Right forelimb (tissue), 1 donor: ENCODE measurements at places on chromosomes 6 and 20.

GRCh38 chr20:37265152-37265551, 3.5 kb upstream of the GHRH start:
- no peak for DNase-seq

DNA sequence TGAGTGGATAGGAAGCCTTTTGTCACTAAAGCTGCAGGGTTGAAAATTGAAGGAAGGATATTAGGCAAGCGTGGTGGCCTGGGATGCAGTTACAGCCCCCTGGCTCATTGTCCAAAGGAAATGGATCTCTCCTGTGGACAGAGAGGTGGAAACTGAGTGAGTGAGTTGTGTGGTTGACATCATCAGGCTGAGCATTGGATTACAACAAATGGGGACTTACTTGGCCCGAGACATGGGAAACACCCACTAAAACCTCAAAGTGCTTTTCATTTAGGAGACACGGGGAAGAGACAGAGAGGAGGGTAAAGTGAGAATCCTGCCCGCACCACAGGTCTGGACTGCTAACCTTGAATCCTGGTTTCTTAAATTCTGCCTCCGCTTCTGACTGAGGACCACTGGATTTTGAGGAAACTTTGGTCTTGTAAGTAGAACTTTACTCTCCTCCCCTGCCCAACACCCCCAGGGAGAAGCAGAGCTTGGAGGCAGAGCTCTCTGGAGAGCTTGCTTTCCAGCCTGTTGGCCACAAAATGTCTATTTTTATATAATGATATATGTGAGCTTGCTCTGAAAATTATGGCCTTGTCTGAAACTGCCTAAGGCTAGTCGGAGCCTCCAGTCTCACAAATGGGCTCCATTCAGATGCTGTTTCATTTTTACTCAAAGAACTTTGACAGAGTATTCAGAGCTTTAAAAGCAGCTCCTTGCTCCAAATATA, at the start of gene PKIG:
PKIG (plus strand) TSS at position 269 of the 715 bp plus-strand sequence. CDS start 31,978 bp downstream, outside the sequence.
- peak; percentile 73 for DNase-seq

DNA sequence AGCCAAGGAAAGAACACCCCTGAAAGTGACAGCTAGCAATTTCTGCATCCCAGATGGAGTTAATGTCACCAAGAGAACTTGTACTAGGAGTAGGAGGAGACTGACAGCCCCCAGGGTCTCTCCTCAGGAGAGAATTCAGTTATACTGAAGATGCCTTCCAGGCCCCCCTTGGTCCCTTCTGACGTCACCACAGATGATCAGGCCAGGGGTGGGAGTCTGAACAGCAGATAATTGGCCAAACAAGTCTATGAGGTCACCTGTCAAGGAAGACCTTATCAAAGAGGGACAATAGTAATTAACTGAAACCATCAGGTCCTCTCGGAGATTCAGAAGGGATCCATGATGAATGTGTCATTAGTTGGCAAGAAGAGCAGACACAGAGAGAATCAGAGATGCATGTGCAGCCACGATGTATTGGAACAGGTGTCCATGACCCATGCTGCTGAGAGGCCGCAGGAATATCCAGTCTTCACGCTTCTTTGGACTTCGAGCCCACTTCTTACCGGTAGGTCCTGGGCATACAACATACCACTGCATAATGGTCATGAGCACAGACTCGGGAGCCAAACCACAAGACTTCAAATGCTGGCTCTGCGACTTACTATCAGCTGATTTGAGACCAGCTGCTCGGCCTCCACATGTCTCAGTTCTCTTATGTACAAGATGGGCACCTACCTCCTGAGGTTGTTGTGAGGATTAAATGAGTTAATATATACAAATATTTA, 10.2 kb downstream of the TRIM10 start:
- DNase-seq, result no peak

DNA sequence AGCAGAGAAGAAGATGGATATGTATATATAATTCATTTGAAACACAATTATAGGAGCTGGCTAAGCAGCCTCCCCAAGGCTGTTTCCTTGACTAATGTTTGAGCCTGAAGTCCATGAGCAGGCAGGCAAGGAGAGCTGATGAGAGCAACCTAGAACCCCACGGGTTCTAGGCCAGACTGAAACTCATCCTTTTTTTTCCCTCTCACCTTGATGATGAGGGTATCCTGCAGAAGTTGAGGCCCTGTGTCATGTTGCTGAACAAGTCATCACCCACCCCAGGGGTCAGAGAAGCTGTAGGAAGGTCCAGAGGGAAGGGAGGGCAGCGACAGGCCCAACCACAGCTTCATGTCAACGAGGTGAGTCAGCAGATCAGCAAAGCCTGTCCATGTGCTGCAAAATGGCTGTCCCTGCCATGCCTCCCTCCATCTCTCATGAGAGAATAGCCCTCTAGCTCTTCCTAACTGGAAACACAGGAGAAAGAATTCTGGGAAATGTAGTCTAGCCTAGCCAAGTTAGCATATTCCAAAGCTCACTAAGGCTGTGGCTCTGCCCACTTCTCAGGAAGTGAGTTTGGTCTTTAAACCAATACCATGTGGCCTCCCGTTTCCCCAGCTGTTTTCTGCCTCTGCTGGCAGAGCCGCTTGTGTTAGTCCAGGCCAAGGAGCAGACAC, 91.3 kb upstream of the DTNBP1 start:
- no peak for DNase-seq

GRCh38 chr20:48686238-48687116, 141.3 kb downstream of the PREX1 start:
- no peak for DNase-seq

DNA sequence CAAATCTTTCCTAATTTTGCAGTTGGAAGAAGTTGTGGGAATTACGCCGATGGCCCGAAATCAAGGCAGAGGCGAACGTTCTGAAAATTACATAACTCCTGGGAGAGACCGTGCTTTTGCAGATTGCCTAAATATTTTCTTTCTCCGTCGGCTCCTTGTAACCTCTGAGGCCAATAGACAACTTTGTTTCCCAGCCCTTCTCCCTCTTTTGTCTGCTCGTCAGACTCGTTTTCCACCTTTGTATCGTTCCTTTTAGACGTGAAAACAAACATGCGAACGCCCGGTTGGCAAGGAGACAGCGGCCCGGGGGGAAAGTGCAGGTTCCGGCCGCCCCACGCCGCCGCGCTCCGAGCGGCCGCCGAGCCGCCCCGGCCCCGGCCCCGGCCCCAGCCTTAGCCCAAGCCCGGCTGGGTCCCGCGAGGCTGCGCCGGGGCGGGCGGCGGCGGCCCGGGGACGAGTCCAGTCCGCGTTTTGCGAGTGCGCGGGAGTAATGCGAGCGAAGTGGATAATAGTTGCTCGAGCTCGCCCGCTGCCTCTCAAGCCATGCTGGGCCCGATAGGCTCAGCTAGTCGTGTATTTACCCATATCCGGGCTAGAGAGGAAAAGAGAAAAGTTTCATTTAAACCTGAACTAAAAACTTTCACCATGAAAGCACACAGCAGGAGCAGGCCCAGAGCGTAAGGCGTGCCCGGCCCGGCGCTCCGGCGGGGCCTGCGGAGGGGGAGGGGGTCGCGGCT, at the start of gene ARID1B:
ARID1B (plus strand) TSS at position 539 of the 737 bp plus-strand sequence. CDS start 303 bp downstream, outside the sequence.
- peak; percentile 91 for DNase-seq

GRCh38 chr6:97461218-97461617, 178.2 kb upstream of the MMS22L start:
- DNase-seq, result no peak

GRCh38 chr6:109304284-109305015, 77.8 kb downstream of the CD164 start:
- DNase-seq, result no peak

DNA sequence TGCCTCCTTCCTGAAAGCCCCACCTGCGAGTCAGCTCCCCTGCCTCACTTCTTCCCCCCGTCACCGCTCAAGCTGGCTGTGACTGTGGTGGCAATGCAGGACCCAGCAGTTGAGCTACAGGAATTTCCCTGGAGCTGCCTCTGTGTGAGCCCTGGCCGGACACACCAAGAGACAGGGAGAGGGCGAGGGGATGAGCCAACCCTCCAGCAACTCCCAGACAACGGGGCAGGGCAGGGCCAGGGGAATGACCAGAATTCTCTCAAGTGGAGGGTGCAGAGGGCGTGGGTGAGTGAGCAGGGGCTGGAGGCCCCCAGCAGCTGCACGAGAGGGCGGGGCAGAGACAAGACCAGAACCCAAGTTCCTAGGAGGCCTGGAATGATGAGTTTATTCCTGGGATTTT, 4.9 kb upstream of the ARFGAP1 start:
- no peak for DNase-seq

GRCh38 chr20:63411151-63411897, 50.2 kb upstream of the CHRNA4 start:
- DNase-seq, result no peak

- DNase-seq, result no peak
These were observed 237.2 kb downstream of the CDKAL1 start for GRCh38 chr6:20771409-20771808.

- DNase-seq, result no peak
These were observed 84.7 kb downstream of the PRSS35 start for GRCh38 chr6:83597051-83597450.

- no peak for DNase-seq
These were observed 64.2 kb upstream of the CCN6 start for GRCh38 chr6:111989743-111990142.

DNA sequence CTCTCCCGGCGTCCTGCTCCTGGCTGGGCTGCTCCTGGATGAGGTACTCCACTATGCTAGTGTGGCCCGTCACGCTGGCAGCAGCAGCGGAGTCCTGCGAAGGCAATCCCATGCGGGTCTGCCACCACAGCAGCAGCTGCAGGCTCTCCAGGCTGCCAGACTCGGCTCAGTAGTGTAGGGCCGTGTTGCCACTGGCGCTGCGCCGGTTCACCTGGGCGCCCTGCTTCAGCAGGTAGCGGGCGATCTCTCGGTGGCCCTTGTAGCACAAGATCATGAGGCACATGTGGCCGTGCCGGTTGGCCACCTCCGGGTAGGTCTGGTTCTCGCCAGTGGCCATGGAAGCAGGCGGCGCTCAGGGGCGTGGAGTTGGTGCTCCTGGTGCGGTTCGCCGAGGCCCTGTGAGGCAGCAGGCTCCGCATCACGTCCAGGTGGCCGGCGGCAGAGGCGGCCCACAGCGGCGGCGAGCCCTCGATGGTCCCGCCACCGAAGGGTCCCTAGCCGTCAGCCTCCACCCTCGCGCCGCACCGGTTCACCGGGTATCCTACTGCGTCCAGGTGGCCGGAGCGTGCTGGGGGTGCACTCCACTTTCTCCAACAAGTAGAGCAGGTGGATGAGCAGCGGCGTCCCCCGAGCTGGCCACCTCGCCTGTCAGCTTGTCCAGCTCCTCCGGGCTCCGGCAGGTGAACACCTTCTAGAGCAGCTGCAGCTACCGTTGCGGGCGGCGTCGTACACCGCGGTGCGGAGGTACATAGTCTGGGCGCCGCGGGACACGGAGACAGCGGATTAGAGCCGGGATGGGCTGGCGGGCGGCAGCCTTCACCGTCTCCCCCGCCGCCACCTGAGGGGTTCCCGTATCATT, 19.8 kb downstream of the RFPL4B start:
- no peak for DNase-seq

DNA sequence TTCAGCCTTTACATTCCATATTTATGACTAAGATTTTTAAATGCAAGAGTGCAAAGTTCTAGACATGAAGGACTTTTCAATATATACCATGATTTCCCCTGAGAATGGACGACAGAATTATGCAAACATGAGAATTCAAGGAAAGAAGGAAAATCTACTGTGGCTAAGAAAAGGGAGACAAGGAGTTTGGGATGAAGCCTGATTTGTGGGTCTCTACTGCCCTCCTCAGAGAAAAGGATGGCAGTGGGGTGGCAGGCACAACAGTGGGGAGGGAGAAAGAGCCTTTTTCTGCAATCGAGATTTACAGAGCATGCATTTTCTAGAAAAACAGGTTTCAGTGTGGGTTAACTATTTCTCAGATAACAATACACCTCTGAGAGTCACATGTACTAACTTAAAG, 466.9 kb upstream of the NRSN1 start:
- no peak for DNase-seq

GRCh38 chr6:125132058-125132457, 21.5 kb upstream of the TPD52L1 start:
- no peak for DNase-seq

GRCh38 chr20:47209982-47210381, 146.5 kb downstream of the ZMYND8 start:
- no peak for DNase-seq

DNA sequence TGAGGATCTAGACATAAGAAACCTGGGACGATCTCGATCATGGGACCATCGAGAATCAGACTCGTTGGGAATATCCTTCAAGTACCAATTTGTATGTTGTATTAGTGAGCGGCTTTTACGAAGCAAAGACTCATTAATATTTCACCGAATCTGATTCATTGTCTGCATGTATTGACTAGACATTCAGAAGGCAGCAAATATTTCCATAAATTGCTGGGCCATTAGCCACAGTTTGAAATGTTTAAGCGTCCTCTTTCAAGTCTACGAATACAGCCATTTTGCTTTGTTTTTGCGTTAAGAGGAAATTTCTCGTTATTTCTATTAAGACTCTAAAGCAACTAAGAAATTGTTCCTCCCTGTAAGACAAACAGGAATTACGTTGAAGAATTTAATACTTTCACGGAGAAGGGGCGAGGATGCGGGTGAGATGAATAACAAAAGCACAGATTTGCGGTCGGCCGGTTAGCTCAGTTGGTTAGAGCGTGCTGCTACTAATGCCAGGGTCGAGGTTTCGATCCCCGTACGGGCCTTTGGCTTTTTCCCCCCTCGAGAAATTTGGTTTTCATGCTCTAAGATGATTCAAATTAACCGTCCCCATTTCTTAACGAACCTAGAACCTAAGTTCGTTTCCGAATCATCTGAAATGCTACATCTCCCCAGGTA, 18.5 kb downstream of the POM121L2 start:
- DNase-seq, result no peak

DNA sequence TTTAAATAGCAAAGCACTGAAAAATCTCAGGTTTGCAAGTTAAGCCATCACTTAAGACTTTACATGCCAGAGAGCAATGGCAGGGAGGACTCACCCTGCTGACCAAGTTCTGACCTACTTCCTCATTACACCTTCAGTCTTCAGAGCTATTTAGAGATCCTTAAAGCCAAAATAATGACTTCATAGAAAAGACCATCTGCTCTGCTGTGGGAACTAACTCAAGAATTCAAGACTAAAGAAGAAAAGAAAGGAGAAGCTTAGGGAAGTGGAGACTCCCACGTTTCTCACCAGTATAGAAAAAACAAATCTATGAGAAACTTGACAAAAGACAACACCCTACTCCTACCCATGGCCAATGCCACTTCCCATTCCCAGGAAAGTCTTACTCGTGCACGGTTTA, 28.6 kb downstream of the XPO5 start:
- DNase-seq, result no peak

DNA sequence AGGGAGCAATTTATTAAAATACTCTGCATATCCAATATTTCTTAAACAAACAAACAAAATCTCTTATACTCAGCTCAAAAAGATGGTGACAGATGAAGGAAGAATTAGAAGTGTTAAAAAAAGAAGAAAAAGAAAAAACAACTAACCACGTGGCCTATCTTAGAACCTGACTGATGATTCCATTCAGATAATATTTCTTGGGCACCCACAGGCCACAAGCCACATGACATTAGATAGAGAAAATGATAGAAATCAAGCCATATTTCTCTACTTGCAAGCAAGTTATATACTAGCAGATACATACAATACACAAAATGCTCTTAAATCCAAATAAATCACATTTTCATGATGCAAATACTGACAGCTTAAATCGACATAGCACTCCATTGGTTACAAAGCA, 14.5 kb upstream of the RAMACL start:
- DNase-seq, result no peak

- no peak for DNase-seq
These were observed 9.2 kb downstream of the ZHX3 start for GRCh38 chr20:41308290-41308711.

GRCh38 chr6:52423448-52423847, 3.3 kb downstream of the EFHC1 start:
- DNase-seq, result no peak
